T-helper 1 cell (primary cell): ENCODE measurements at places on chromosomes 1 and 21.
A peak's percentile ranks its signal among the peaks of the same experiment; 100 is the strongest.

DNA sequence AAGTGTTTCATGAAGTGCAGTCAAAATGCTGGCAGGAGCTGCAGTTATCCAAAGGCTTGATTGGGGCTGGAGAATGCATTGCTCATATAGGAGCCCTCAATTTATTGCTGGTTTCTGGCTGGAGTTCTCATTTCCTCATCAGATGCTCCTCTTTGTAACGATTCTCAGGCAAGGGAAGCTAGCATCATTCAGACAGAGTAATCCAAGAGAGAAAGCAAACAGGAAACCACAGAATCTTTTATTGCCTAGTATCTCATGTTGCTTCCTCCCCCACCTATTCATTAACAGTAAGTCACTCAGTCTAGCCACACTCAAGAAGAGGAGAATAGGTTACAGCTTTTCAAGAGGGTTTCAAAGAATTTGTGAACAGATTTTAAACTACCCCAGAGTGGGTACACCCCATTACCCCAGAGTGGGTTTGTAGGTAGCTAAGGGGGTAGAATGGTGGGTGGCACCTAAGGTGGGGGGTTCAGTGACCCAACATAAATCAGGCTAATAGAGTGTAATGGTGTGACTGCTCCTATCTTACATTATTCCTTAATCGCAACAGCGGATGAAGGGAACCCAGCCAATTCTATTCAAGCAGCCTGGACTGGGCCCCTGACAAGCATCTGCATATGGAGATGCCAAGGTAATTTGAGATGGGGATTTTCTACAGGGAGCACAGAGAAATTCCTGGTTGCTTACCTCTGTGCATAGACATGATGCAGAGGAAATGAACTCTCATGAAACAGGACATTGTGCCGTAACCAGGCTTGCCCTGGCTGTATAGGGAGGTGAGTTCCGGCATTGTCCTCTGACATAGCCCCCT lies 67.1 kb downstream of the KCNJ15 start:
- no peak for DNase-seq

DNA sequence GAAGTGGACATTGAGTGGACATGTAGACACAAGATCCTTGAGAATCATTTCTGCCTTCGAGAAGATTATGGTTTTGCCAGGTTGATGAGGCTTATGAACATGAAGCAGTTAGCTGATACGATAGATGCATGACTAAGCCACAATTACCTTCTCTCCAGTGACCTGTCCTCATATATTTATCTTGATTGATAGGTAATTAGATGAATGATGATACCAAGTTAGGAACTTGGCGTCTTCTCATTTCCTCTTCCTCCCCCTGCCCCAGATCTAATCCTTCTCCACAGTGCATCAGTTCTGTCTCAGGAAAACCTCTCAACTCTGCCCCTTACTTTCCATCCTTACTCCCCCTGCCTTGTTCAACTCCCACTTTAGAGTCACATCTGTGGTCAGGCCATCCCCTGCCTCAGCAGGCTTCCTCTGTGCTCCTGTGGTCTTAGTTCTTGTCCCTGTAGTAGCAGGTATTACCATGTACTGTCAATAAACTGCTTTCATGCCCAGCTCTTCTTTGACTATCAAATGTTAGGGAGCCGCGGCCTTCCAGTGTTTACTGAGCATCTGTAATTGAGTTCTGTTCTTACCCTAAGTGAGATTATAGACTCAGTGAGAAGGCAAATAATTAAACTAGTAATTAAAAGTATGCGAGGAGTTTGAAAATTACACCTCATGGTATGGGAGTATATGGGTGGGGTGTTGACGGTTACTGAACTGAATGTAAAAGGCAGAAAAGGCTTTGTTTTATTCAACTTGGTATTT lies 5.1 kb downstream of the ST6GALNAC3 start:
- no peak for DNase-seq

GRCh38 chr1:29126198-29126597 lies 2.5 kb upstream of the TMEM200B start:
- no peak for DNase-seq

GRCh38 chr1:108046026-108046425 lies 81.0 kb upstream of the VAV3 start:
- no peak for DNase-seq

- DNase-seq = no peak
Measured at GRCh38 chr1:173616859-173617258, 14.0 kb upstream of the SLC9C2 start.

DNA sequence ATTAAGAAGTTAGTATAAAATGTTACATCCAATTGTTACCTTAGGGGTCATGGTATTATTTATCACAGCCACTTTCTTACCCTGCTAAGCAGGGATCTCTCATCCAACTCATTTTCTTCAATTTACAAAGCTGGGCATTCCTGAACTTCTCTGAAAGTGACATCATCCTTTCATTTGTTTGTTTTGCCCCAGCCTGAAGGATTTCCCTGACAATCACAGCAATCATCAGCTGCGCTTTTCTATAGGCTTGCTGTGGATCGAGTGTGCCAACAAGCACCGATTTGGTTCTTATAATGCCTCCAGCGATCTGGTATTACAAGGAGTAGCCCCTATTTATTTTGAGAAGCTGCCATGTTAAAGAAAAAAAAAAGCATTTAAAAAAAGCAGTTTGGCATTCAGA lies 240.2 kb downstream of the USH2A start:
- no peak for DNase-seq

DNA sequence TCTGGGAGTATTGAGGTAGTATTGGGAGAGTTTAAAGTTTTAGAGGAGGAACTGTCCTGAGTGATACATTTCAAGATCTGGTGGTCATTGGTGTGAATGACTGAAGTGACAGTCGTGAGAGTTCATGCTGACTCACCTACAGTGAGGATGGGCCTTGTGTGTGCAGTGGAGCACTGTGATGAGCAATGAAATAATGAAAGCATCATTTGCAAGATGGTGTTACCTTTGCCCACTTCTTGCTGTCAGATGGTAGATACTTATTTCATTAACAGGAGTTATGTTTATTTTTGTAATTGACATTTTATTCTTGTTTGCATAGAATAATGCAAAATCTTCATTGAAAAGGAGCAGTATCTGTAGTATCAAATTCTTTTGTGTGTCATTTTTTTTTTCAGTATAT lies 29.0 kb downstream of the POU2F1 start:
- peak; percentile 13 for DNase-seq

GRCh38 chr1:8662380-8663072 lies 154.9 kb downstream of the RERE start:
- no peak for DNase-seq

- DNase-seq = no peak
Measured at GRCh38 chr1:240803151-240803550, 191.2 kb upstream of the GREM2 start.

GRCh38 chr1:70061231-70061630 lies 144.1 kb downstream of the LRRC40 start:
- DNase-seq = no peak

DNA sequence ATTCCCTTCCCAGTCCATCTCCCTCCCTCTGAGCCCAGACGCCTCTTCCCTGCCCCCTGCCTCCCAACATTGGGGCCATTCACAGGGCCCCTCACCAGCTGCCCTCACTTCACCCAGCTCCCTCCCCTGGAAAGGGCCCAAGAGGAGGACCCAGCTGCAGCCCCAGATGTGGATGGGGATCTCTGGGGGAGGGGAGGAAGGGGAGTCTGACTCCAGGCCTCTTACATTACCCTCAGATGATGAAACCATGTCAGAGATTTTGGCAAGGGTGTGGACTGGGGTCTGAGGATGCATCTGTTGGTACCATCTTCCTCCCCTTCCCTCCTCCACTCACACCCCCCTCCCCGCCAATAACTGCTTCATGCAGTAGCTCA lies 1.1 kb upstream of the KIF21B start:
- DNase-seq = no peak

DNA sequence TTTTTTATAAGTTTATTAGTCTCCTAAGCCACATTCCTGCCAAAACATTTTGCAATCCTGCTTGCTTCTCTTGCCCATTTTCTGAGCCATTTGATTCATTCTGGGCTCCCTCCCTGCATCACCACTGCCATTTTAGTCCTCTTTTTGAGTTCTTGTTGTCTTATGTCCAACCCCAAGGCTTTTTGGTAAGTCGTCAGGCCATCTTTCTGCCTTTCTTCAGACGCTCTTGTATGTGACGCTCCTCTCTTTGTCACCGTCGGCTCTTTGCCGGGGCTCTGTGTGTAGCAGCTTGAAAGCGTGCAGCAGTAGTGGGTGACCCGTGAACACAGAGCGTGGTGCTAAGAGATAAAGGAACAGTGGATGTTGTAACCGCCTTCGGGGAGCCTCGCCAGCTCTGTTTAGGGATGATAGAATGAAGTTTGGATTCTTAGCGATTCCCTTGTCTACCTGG lies 14.6 kb downstream of the HUNK start:
- no peak for DNase-seq

- no peak for DNase-seq
Measured at GRCh38 chr1:9068981-9069325, 482 bp downstream of the SLC2A5 start.

DNA sequence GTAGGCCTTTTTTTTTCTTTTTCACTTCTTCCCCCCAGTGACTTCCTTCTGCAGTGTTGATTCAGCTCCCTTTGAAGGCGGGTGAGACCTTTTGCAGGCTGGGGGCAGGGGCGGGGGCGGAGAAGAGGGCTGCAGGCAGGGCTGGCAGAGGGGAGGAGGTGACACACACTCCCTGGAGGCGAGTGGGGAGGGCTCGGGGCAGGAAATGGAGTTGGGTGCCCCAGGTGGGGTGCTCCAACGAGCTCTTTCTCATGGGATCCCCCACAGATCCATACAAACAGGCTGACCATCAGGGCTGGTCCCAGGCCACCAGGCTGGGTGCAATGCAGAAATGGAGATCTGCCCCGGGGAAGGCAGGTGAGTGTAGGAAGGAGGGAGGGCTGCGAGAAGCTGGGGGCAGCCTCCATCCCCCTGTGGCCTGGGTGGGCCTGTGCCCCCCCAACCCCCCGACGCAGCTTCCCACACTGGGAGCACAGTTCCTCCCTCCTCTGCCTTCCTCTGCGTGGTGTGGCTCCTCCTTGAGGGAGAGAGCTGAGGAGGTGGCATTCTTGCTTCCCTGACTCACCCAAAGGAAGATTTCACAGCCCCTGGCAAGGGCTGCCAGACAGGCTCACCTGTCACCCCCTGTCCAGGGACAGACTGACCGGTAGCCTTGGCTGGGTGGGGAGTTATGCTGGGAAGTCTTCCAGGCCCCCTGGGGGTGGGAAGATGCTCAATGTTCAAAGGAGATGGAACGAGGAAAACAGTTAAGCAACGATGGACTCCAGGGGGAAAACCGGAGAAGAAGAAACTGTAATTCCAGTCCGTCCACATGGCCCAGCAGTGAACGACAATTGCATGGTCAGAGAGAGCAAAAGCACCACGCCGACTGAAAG lies 7.1 kb upstream of the ITGB2 start:
- DNase-seq = peak; percentile 78

- no peak for DNase-seq
Measured at GRCh38 chr21:19322360-19322759, 918.8 kb upstream of the TMPRSS15 start.

GRCh38 chr1:70112838-70113237 lies 92.5 kb downstream of the LRRC40 start:
- DNase-seq = no peak

GRCh38 chr1:7623842-7624241 lies 147.3 kb upstream of the VAMP3 start:
- no peak for DNase-seq

GRCh38 chr21:42653231-42654061 lies at the start of gene PDE9A:
Gene PDE9A (plus strand): TSS chr21:42653621. CDS start chr21:42653815, 194 bp downstream.
- DNase-seq = no peak

- DNase-seq = no peak
Measured at GRCh38 chr21:41195311-41195710, 27.4 kb downstream of the BACE2 start.

DNA sequence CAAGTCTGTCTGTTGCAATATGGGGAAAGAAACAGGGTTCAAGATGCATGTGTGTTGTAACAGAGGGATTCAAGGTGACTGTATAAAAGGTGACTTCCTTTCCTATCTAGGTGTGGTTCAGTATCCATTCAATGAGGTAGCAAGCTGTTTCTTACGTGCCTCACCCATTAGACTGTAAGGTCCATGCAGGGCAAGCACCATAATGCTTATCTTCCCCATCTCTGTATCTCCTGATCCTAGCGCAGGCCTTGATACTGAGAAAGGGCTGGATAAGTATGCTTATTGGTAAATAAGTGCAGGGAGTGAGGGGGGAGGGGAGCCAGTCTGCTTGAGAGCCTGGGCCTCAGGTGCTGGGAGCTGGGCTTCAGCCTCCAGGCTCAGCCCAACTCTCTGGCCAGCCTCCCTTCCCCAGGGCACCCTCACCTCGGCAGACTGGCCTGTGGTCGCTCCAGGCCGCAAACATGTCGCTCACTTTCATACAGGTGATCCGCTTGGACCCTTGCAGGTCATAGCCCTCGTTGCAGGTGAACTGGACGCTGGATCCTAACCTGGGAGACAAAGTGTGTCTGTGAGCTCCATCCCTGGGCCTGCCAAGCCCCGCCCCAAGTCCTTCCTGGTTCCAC lies 44.5 kb upstream of the HMGB4 start:
- DNase-seq = no peak

- no peak for DNase-seq
Measured at GRCh38 chr1:45302505-45303150, 24.1 kb upstream of the HPDL start.

DNA sequence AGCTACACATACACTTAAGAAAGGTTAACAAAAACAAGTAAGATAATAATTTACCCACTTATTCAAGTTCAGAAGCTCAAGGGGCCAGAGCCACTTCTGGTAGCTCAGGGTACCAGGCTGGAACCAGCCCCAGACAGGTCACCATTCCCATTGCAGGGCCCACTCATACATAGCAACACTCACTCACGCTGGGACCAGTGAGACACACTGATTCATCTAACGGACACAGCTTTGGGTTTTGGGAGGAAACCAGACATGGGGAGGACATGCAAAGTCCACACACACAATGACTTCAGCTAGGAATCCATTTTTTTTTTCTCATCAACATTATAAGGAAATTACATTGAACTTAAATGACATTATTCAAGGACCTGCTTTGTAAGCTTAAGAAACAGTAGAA lies 169.1 kb downstream of the ZC3H11B start:
- DNase-seq = no peak

DNA sequence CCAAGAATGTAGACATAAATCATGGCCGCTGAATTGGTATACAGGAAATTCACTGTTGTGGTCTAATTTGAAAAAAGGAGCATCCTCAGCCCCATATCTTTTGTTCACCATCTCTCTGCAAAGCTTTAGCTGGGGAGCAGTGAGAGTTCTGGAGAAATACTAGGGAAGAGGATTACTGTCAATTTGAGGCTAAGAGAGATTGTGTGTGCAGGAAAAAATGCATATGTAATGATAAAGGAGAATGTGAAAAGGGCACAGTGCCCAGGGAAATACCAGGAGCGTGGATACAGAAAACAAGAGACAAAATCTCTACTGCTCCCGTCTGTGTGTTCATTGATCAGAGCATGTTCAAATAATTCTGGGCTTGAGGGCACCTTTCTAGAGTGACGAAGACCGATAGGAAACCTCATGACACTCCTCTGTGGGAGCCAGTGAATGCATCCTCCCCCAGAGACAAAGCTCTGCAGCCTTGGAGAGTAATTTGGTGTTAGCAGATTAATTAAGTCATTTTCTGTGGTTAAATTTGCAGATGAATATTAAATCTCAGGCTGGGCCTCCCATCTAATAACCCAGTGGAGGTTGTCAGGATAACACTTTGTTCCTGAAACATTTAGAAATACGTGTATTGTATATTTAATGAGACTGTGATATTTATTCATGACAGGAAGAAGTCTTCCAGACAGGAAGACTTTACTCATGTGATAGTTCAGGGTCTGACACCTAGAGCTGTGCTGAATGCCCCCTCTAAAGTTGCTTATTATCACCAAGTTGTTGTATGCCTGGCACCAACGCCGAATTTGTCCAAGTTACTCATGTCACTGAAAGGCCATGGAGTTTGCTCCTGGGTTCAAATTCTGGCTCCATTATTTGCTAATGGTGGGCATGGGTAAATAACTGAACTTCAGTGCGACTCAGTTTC lies 287.3 kb upstream of the SGIP1 start:
- DNase-seq = no peak
